ENCODE measurements at places on chromosomes 5 and 9.

- DNase-seq, result no peak
These were observed 53.1 kb downstream of the NDUFS4 start for GRCh38 chr5:53613536-53613935.

DNA sequence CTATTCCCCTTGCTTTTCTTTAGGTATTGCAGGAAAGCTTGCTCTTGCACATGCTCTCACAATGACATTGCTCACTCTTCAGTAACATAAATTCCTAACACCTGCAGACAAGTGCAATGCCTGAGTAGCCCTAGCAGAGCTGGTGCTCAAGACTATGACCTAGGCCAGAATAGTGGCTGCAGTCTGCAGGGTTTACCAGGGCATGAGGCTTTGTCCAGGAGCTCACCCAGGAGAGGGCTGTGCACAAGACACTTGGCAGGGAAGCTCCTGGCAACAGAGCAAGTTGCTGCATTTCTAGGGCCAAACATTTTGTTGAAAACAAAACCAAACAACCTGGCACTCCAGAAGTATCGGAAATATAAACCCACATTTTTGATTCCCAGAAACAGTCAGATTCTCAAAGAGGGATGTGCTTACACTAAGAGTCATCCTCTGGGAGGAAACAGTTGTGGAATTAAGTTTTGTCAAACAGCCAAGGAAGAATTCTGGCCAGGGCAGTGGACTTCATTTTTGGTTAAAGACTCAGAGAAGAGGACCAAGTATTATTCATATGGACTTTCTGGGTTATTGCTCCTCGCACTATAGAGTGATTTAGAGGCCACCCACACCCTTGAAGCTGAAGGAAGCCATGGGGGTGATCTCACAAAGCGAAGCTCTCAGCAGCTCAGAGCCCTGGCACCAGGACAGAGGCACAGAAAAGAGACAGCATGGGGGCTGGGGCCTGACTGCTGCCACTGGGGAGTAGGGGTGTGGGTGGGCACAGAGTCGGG is 44.9 kb downstream of the MACROH2A1 start:
- DNase-seq, result no peak

- DNase-seq, result no peak
These were observed 3.1 kb downstream of the CAMK4 start for GRCh38 chr5:111227226-111227782.

DNA sequence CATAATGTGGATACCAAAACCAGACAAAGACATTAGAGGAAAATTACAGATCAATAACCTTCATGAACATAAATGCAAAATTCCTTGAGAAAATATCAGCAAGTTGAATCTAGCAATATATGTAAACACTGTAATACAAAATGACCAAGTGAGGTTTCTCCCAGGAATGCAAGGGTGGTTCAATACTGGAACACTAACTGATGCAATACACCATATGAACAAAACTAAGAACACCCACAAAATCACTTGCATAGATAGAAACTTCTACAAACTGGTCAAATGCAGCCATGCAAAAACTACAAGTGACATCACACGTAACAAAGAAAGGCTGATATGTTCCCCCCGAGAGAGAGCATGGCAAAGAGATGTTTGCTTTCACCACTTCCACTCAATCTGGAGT is 55.6 kb downstream of the NACC2 start:
- DNase-seq, result no peak

DNA sequence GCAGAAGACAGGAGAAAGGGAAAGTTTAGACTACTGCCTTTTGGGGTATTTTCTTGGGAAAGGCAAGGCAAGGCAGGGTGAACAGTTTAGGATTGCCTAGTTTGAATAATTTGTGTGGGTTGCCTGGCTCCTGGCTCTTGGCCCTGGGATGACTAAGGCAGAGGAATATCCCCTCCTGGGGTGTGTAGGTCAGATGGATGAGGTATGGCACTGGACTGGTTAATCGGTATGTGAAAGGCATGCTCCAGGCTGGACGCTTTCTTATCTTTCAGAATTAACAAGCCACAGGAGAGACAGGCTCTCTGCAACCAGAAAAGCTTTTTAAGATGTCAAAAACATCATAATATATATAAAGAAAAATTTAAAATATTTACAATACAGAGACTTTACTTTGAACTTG is 58.6 kb downstream of the STARD4 start:
- no peak for DNase-seq

Data from activated CD4-positive, alpha-beta T cell treated with anti-CD3 and anti-CD28 coated beads, Interleukin-10, Interleukin-2, amounts not matched to agents 100 ng/mL and 50 ng/mL, durations not matched to agents 16 hours and 8 hours (primary cell).